NCI-H1417 treated with DMSO at 0.1 percent for 48 hours (cell line): ENCODE measurements at places on chromosomes 7 and 10.

DNA sequence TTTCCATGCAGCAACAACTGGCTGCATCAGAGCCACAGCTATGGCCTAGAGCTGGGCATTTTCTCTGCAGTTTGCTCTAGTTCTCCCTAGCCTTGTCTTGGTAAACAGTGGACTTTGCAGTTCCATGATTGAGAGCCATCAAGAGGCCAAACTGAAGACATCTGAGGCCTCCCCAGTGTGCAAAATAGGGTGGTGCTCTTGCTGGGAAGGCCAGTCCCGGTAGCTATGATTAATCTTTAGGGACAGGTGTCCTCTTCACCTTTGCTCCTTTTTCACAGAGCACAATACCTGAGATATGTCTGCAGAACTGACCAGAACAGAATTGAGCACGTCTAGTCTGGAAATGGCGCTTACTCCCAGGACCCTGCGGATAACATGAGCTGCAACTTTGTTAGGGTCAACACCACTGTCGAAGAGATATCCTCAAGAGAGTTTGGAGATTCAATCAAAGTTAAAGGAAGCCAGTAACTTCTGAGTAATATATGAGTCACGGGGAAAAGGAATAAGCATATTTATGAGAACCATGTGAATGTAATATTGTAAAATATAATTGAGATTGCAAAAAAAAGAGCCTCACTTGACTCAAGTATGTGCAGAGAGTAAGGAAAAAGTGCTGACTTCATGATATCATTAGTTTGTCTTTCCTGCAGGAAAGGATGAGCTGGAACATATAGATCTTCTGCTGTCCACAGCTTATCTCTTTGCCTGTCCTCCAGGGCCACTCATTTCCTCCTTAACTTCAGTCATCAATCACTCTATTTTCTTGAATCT lies 76.7 kb downstream of the ANK3 start:
- DNase-seq, result no peak

GRCh38 chr10:63883861-63884260 lies 362.7 kb downstream of the REEP3 start:
- DNase-seq, result peak; percentile 44

DNA sequence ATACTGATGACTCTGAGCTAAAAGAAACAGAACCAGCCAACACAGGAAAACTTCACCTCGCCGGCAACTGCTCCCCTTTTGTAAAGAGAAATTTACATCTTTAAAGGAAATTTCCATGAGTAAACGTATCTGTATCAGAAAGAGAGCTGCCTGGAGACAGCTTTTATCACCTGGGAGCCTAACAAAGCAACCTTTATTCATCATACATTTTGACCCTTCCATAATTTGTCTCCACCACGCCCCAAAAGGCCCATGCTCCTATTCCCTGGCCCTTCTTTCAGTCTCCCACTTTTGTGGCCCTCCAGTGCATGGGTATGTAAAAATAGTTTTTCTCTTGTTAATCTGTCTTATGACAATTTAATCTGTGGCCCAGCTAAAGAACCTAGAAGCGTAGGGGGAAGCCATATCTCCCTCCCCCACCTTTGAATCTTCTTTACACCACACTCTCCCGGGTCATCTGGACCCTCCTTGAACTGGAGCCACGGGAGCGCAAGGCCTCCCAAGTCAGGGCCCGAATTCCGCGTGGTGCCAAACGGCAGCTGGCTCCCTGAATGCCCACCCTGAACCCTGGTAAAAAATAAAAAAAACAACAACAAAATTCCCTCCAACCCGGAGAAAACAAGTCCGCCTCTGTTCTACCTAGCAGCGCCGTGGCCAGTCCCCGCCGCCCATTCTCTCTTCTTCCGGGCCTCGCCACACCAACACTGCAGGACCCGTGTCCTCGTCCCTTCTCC lies 15.4 kb upstream of the FKBP9 start:
- no peak for DNase-seq

- no peak for DNase-seq
Measured at GRCh38 chr7:31935124-31936054, 134.8 kb downstream of the PDE1C start.

DNA sequence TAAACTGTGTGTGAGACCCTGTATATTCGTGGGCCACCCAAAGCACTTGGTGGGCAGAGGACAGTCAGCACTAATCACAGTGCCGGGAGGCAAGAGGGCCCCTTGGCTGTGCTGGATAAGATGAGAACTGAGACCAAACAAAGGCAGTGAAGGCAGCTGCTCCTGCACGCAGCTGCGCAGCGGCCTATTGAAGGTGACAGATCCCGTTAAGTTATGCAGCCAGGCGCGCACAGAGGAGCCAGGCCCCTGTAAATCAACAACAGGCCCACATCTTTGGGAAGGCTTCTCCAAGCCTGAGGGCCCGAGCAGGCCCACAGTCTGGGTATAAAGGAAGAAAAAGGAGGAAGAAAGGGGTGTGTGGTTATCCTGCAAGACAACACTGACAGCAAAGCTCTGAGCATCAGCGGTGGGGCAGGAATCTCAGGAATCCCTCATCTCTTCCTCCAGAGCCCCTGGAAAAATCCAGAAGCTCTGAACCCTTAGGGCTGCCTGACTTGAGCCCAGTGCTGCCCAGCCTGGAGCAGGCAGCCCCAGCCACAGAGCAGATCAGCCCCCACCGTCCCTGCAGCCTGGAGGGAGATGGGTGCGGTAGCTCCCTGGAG lies 154.2 kb downstream of the ARHGAP12 start:
- peak; percentile 7 for DNase-seq

DNA sequence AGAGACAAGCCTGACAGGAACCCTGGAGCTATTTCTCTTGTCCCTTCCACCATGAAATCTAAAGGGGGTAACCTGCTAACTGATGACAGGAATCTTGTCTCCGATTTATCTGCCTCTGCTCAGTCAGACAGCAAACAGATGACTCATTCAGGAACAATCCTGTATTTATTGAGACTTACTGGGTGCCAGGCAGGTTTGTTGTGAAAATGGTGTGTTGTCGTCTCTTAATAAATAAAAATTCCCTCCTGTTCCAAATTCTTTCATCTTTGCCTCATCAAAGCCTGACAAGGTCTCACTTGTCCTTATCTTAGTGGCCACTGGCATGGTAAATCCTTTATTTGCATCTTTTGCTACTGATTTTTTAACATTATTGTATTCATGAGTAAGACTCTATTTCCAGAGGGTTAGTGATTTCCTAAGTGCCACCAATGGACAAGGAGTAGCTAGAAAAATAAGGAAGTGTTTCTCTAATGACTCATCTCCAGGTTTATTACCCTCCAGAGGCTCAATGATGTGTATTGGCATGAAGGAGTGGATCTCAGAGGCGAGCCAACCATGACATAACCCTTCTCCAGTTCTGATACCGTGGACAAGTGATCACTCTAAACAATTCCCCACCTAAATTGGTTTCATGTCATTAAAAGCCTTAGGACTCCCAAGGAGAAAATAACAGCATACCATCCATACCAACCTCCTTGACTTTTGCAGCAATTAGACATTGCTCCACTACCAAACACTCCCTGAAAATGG lies 724.0 kb downstream of the GRID1 start:
- DNase-seq, result no peak

- no peak for DNase-seq
Measured at GRCh38 chr10:86327954-86328725, 38.5 kb downstream of the GRID1 start.

DNA sequence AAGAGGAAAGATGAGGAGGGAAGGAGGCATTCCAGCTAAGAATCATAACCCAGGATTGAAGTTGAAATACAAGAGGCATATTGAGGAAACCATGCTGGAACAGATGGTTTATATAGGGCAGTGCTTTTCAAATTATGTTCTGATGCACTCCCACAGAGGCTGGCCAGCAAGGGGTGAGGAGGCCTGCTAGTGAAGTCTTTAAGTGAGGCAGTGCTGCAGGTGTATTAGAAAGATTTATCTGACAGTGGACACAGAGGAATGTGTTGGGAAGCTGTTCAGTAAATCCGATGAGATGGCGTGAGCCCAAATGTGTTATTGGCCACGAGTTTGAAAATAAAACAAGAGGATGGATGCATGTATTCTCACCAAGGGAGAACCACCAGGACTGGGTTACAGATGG lies 28.6 kb downstream of the REEP3 start:
- no peak for DNase-seq

- DNase-seq, result no peak
Measured at GRCh38 chr10:108755646-108756045, 1167.7 kb downstream of the XPNPEP1 start.

DNA sequence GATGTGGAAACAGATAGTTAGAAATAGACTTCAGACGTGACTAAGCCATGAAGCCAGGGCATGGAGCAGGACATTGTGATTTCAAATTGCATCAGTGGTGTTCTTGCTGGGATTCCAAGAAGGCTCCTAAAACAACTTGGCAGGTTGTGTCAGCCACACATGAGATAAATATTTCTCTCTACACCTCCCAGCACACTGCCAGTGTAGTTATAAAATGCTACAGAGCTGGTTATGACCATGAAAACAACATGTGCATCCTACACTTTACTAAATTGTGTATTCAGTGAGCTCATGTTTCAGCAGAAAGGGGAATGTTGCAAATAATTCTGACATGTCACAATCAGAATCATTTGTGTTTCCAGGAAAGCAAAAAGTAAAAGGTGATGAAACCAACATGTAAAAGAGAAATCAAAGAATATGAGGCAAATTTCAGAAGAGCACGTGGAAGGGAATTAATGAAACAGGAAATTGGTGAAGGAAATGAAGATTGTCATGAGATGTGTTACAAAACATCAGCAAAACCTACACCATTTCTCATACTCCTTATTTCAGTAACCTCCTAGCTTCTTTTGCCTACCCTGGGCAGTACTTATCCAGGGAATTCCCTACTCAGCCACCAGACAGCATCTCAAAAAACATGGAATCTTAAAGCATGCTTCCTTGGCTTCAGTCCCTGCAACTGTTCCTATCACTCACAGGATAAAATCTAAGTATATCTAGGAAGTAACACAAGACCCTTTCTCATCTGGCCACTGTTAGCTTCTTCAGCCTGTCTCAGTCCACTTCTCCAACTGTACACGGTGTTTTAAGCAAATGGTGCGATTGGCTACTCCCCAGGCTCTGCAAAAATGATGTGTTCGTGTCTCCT lies 5.8 kb upstream of the CYP3A7 start:
- DNase-seq, result no peak

DNA sequence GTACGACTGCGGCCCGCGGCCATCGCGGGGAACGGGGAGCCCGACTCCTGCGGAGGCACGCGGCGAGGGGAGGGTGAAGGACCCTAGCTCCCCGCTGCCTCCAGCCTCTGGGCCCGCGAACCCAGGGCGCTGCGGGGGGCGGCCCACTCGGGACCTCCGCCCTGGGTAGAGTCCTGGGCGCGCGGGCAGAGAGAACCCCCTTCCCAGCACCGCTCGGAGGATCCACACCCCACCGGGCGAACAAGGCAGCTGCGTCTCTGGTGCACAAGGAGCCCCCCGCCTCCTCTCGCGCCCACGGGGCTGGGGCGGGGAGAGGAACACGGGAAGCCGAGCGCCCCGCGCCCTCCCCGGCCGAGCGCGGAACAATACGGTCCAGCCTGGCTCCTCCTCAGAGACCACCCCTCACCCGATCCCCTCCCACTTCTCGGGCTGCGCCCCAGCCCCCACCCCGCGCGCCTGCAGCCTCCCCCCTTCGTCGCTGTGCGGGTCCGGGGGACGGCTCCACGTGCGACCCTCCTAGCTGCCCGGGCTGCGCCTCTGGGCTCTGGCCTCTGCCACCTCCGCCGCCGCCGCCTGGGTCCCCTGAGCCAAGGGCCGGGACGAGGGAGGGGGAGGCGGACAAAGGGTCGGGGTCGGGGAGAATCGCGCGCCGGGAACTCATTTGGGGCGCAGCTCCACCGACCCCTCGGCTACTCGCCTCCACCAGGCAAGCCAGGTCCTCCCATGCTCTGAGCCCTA lies at the start of gene WDR86:
WDR86 (minus strand) TSS at position 372 of the 738 bp plus-strand sequence. CDS start 449 bp downstream, outside the sequence.
- DNase-seq, result no peak

- no peak for DNase-seq
Measured at GRCh38 chr10:35130663-35131062, 4.0 kb downstream of the CREM start.

DNA sequence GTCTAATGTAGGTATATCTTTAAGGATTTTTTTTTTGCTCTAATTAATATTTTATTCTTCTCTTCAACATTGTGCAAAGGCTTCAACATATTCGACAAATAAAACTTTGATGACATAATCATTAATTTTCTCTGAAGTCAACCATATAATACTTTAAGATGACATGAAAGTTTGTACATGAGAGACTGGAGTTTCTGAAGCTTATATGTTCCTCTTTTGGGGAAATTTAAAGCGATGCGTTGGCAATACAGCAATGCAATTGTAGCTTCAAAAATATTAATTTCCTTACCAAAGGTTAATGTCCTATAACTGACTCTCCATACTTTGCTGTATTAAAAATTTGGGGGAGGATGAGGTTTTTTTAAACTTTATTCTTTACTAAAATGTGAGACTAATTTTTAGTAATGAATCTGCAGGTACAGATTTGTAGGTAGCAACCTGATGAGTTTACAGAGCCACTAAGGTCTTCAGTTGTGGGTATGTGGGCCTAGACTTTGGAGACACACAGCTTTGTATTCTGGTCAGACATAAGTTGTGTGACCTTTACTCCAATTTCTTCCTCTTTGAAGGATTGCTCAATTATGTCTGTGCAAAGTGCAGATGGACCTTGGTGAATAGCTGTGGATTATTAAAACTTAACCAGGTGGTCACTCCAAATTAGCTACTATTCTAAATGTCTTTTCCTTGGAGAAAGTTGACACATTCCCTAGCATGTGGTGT lies 18.0 kb upstream of the LIPA start:
- no peak for DNase-seq

DNA sequence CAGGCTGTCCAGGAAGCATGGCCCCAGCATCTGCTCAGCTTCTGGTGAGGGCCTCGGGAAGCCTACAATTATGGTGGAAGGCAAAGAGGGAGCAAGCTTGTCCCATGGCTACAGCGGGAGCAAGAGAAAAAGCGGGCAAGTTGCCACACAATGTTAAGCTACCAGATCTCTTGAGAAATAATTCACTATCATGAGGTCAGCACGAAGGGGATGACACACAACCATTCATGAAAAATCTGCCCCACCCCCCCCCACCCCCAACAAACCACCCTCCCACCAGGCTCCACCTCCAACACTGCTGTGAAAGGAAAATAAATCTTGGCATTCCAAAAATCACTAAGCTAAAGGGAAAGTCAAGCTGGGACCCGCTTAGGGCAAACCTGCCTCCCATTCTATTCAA lies 545.8 kb upstream of the NRP1 start:
- DNase-seq, result no peak

DNA sequence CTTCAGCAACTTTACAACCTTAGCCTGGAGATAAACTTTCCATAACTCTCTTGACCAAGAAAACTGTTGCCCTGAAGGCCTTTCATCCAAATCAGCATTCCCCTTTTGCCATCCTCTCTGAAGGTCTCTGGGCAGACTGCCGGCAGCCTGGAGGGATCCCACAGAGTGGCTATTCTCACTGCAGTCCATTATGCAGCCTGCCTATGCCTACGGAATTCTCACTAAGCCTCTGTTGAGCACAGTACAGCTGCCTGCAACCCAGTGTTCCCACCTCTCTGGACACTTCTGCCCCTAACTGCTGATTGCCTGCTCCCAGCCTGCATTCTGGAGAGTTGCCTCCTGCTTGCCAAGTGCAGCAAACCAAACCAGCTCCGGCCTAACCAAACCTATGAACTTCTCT lies 548.9 kb upstream of the STEAP1 start:
- no peak for DNase-seq

GRCh38 chr10:99711129-99711719 lies 20.7 kb downstream of the COX15 start:
- no peak for DNase-seq

GRCh38 chr7:17467386-17467945 lies 169.0 kb downstream of the AHR start:
- DNase-seq, result no peak

GRCh38 chr7:100137851-100138760 lies 10.6 kb upstream of the LAMTOR4 start:
- no peak for DNase-seq

GRCh38 chr10:14671386-14671831 lies 103.3 kb downstream of the FAM107B start:
- DNase-seq, result no peak
